GM12864 (cell line): ENCODE measurements at places on chromosomes 7 and 10.

- DNase-seq = no peak
These were observed 60.1 kb upstream of the NAMPT start for GRCh38 chr7:106344861-106345260.

- no peak for DNase-seq
These were observed 536.0 kb upstream of the GALNT17 start for GRCh38 chr7:70595755-70596597.

- no peak for DNase-seq
These were observed 160.8 kb downstream of the LRMDA start for GRCh38 chr10:75592151-75592787.

- no peak for DNase-seq
These were observed 227.2 kb upstream of the GRB10 start for GRCh38 chr7:51009716-51010496.

- no peak for DNase-seq
These were observed 59.8 kb downstream of the EBF3 start for GRCh38 chr10:129904323-129904722.

GRCh38 chr7:155259866-155260497 is 37.7 kb upstream of the INSIG1 start:
- DNase-seq = no peak

DNA sequence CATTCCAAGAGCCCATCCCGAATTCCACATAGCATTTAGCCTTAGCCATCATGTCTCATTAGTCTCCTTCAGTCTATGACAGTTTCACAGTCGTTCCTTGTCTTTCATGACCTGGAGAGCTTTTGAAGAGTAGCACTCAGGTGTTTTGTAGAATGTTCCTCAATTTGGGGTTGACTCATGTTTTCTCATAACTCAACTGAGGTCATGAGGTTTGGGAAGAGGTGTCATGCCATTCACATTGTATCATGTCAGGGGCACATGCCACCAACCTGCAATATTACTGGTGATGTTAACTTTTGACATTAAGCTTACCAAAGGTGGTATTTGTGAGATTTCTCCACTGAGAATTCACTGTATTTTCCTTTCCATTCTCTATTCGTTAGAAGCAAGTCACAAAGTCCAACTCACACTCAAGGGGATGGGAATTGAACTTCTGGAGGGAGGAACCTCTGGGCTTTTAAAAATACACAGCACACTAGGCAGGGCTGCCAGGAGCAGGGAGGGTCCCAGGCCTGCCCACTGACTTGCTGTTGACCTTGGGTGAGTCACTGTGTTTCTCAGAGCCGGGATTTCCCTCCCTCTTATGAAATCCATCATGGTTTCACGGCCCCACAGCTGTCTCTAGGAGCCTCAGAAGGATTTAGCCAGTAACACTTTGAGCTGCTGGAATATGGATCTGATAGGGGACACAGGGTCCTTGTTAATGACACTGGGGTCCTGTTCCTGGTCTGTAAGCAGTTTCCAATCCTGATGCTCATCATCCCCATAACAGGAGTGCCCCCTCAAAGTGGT is 74.4 kb upstream of the TCF7L2 start:
- no peak for DNase-seq

DNA sequence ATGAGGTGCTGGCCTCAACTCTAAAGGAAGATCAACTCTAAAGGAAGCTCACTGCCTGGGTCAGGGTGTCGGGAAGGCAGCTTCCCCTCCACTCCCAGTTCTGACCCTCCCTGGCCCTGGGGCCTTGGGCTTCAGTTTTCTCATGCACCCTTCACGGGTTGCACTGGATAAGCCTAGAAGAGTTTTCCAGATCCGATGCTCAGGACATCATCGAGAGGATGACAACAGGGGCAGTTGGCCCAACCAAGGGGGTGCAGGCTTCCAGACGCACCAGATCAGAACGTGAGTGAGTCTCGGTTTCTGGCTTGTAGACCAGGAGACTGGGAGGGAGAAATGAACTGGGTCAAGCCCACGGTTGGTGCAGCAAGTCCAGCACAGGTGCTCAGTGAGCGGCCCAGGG is 34.2 kb upstream of the CHST15 start:
- no peak for DNase-seq
